SK-N-DZ (cell line): ENCODE measurements at places on chromosomes 5 and 9.

DNA sequence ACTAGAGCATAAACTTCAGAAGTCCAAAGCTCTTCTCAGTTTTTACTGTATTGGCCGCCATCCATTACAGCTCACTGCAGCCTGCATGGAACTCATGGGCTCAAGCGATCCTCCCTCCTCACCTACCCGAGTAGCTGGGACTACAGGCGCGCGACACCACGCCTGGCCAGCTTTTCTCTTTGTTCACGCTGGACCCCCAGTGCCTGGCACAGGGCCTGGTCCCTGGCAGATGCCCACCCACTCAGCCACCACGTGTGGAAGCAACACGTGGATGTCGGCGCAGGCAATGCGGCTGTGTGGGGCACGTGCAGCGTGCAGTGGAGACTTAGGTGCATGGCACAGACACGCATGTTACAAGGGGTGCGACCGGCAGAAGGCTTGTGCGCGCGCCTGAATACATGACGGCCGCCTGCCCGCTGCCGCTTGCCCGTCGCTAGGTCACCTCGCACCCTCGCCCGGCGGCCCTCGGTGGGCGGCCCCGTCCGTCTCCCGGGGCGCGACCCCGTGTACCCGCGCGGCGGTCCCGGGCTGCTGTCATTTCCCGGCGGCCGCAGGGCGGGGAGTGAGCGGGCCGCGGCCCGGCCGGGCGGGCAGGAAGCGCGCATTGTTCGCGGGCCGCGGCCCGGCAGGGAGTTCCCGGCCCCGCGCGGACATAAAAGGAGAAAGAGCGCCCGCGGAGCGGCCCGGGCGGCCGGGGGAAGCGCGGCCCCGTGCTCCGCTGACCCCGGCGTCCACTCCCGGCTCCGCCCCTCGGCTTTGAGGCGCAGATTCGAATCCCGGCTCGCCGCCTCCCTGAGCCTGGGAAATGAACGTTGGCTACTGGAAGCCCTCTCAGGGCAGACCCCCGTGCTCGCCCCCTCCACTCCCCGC, 24.1 kb upstream of the PTGS1 start:
- DNase-seq = no peak

- no peak for DNase-seq
These were observed 14.1 kb upstream of the ERBIN start for GRCh38 chr5:65912311-65912710.

- DNase-seq = peak; percentile 95
These were observed at the start of gene SLC22A4 for GRCh38 chr5:132293992-132294727. Gene SLC22A4 (plus strand): TSS chr5:132294394. CDS start chr5:132294617, 223 bp downstream.

DNA sequence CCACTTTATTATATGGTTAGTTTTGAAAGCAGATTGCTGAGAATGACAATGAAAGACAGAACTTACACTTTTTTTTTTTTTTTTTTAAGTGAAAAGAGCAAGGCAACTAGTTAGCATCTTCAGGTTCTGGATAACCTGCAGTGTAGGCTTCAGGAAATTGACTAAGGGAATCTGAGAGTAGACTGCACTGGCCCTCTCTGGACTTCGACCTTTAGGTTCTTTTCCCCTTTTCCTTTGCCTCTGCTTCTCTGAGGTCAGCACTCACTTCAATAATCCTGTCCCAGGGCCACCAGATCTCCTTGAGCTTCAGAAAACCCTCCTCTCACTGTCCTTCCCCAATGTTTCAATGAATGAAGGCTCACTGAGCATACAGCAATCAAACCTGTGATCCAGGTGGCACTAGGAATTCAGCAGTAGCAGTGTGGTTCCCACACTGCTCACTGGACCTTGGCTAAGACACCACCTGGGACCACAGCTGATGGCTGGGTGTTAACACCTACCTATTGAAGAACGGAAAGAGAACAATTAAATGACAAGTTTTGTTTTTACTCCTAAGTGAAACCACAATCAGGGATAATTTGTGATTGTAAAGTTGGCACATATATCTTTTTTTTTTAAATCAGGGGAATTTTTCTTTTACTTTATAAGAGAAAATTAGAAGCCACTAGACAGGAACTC, 85.8 kb upstream of the IL6ST start:
- DNase-seq = no peak

GRCh38 chr5:130541617-130542221, 623.3 kb downstream of the HINT1 start:
- DNase-seq = no peak
